ENCODE measurements at places on chromosomes 4 and X.

- no peak for DNase-seq
These were observed 1811.2 kb upstream of the PCDH10 start for GRCh38 chr4:131337936-131338335.

- DNase-seq, result no peak
These were observed 72.8 kb upstream of the BEND4 start for GRCh38 chr4:42225286-42225685.

GRCh38 chrX:39689376-39690104 lies 408.2 kb downstream of the BCOR start:
- no peak for DNase-seq

DNA sequence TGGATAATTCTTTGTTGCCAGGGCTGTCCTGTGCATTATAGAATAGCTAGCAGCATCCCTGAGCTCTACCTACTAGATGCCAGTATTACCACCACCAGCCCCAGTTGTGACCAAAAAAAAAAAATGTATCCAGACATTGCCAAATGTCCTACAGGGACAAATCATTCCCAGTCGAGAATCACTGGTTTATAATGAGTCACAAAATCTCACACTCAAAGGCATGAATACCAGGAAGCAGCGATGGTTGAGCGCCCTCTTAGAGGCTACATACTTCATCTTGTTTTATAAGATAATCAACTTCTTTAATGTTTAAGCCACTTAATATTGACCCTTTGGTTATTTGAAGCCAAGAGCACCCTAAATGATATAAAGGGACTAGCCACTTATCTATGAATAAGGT lies 297.3 kb downstream of the DHX15 start:
- no peak for DNase-seq

GRCh38 chr4:54675721-54676461 lies 18.1 kb downstream of the KIT start:
- no peak for DNase-seq

DNA sequence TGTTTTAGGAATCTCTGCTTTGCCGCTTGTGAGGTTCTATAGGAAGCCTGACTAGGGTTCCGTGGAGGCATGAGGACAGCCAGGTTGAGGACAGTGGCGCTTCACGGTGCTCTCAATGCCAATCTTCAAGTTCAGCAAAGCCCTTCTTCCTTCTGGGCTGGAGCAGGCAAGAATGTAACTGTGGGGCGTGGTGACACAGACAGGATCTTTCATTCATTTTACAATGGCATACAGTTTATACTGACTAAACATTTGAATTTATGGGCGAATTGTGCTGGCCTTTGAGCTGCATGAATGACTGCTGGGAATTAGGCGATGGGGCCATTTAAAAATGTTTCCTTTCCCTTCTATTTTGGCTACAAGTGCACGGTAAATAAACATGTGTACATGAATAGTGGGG lies 2.9 kb upstream of the NHS start:
- DNase-seq, result no peak

DNA sequence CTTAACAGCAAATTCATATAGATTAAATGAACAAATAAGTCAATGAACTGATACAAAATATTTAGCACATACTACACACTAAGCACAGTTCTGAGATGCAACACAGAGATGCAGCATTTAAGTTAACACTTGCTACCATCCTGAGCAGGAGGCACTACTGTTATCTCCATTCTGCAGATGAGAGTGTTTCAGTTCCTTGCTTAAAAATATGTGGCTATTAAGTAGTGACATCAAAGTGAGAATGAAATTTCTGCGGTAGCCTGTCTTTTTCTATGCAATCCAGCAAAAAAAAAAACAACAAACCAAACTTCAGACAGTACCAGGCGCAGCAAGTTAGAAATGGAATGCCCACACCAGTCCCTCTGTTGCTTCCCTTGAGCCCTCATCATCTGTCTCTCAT lies 90.8 kb downstream of the SHISA3 start:
- DNase-seq, result no peak
